ENCODE measurements at places on chromosomes 6 and 20.

- DNase-seq = peak; percentile 6
Measured at GRCh38 chr6:141464490-141464889, 668.2 kb upstream of the GJE1 start.

GRCh38 chr6:97026298-97026697 lies 101.8 kb downstream of the KLHL32 start:
- no peak for DNase-seq

DNA sequence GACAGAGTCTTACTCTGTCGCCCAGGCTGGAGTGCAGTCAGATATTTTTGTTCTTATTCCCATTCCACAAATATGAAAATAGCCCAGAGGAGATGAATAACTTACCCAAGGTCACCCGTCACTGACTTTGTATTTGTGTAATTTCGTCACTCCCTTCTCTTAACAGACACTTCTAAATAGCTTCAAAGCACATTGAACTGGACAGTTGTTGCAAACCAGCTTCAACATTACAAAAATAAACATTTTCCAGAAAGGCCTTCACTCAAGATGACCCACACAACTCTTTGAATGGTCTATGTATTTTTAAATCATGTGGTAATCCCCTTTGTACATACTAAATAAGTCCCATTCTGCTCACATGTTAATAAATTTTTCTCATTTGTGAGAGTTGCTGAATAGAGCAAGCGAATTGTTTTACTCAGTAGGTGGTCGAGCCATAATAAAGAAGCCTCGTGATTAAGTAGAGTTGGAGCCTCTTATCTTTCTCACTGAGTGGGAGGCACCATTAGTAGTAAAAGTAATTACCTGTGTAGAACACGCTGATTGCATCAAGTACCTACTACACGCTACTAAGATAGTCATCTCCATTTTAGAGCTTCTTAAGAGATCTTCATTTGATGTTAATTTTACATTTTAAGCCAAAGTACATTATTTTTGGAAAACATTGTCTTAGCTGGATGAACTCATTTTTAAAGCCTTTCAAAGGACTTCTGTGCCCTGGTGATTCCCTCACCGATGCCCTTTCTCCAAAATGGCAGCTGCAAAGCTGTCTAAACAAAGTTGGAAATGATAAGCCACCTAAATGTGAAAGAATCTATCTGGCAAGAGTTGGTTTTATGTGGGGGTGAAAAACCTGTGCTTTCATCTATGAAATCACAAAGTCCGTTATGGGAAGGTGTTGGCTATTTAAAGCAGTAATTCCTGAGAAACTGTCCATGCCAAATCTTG lies 110.0 kb downstream of the TSHZ2 start:
- DNase-seq = no peak

DNA sequence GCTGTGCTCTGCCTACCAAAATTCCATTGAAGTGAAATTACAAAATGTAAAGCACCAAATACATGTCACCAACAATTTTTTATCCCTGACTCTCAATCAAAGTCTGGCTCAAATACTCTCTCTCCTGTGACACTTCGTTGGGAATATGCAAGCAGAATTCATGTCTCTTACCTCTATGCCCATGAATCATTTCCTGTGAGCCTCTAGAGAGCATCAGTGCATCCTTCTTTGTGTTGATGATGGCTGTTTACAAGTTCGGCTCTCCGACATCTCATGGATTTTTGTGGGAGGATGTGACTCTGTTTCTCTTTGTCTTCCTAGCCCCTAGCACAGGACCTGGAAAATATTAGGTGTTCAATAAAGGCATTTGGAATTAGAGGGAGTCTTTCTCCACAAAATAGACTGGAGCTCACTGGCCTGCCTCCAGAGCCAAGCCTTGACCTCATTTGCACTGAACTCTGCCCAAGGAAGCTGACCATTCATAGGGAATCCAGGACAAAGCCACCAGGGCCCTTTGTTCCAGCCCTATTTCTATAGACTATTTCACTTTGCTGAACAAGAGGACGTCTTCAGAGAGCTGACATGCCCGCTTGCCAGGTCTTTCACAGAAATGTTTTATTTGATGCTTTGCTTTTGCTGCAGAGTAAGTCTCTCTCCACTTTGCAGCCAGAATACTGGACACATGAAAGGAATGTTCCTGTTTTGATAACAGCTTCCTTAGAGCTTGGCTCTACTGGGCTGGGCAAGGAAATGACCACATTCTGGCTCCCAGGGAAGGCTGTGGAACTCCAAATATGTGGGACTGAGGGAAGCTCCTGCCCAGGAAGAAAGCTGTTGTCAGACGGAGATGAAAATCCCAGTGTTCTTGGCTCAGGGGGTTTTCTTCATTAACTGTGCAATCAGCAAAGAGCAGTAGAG lies 194.5 kb upstream of the CDYL start:
- DNase-seq = no peak

DNA sequence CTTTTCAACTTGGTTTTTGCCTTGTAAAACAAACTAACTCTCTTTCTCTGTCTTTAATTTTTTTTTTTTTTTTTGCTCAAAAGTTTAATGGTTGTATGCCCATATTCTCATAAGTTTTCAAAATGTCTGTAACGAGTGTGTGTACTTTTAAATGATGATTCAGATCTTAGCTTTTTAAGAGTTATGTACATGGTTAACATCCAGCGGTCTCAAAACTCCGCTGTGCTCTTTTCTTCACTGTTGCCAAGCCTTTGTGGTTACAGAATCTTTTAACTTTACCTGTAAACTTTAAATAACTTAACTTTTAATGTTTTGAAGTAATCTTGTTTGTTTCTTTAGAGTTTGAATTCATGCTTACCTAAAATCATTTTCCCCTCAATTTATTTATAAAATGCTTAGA lies 133.0 kb downstream of the SAMD5 start:
- DNase-seq = no peak

GRCh38 chr6:142518761-142519160 lies 217.0 kb downstream of the ADGRG6 start:
- DNase-seq = no peak

DNA sequence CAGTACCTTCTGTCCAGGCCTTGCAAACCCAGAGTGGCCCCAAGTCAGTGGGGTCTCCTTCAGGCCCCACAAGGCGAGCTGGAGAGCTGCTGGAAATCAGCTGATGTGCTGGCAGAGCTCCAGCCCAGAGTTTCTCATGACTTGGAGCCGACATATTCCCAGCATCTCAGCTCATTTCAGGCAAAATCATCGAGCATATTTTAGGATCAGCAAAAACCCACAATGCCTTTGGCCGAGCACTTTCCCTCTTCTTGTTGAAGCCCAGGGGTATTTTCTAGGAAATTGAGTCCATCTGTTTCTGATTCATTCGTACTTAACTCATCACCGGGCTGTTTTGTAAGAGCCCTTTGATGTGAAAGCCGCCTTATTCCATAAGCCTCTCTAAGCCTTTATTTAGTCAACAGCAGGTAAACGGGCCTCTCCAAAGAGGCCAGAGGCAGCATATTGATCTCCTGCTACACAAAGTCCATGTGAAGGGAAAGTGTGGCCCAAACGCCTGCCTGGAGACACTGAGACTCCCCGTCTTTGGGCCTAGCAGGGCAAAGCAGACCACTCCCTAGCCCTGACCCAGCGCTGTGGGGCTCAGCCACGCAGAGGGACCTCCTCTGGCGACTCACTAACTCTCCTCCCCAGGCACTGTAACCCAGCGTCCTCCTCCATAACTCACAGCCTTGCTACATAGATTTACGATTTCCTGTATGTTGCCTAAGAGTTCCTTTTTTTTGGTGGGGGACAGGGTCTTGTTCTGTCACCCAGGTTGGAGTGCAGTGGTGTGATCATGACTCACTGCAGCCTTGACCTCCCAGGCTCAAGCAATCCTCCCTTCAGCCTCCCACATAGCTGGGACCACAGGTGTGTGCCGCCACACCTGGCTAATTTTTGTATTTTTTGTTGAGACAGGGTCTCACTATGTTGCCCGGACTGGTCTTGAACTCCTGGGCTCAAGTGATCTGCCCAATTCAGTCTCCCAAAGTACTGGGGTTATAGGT lies 12.1 kb upstream of the C20orf203 start:
- no peak for DNase-seq

DNA sequence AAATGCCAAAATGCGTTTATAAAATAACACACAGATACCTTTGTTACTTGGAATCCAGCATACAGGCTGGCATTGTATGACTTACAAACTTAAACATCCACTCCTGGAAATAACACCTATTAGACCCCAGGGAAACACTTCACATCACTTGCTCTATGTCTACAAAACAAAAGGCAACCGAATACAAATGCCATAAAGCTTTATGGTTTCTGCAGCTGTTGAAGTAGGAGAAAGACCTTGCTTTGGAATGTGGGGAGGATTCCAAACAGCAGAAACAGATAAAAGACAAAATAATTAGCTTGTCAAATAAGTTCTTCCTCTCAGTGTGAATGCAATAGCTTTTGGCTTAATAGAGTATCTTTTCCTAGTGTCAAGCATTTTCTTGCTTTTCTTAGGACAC lies 9.8 kb upstream of the AMD1 start:
- no peak for DNase-seq

DNA sequence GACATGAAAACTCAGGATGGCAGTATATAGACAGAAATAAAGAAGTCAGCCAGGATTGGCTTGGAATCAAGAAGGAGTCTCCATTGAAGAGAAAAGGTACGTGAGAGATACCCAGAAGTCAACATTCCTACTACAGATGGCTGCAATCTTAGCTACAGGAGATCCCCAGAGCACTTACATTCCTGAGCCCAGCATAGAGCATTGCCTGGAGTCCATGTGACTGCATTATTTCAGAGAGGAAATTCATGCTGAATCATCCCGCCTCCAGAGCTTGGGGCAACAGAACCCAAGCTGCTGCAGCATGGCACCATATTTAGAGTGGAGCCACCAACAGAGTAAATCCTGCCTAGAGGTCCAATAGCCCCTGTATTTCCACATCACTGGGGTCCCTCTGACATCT lies 125.0 kb upstream of the GRIK2 start:
- DNase-seq = no peak

DNA sequence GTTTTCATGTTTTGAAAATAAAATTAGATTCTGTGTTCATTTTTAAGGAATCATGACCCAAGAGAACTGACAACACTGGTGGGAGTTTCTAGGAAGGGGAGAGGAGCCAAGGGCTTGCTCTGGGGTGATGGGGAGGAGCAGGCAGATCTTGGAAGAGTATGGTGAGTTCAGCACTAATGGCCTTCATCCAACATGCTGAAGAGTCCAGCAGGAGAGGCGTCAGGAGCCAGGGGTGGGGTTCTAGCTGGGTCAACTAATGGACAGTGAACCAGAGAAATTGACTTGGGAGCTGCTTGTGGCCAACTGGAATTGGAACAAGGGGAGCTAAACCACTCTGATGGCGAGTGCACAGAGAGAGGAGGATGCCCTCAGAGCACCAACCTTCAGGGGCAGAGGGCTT lies 107.1 kb downstream of the MRPL14 start:
- no peak for DNase-seq

- DNase-seq = no peak
Measured at GRCh38 chr20:52905241-52905994, 66.7 kb upstream of the TSHZ2 start.

DNA sequence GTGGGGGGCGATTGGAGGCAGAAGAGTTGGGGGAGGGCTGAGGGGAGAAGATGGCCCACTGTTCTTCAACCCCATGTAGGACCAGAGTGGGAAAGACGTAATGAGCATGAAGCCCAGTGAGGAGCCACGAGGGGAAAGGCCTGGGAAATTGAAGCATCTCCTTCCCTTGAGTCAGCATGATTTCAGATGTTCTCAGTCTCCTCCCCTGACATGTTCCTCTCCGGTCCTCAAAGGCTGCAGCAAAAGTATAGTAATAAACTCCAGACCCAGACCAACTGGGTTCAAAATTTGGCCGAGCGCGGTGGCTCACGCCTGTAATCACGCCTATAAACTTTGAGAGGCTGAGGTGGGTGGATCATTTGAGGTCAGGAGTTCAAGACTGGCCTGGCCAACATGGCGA lies 1.9 kb upstream of the NFKBIE start:
- no peak for DNase-seq

GRCh38 chr6:63319939-63320338 lies at the start of gene LGSN:
Gene LGSN (minus strand): TSS chr6:63319983. CDS start chr6:63319943, 40 bp downstream.
- no peak for DNase-seq

All from activated CD8-positive, alpha-beta T cell treated with anti-CD3 and anti-CD28 coated beads for 36 hours (primary cell).